ENCODE measurements at places on chromosomes 12 and 14.

DNA sequence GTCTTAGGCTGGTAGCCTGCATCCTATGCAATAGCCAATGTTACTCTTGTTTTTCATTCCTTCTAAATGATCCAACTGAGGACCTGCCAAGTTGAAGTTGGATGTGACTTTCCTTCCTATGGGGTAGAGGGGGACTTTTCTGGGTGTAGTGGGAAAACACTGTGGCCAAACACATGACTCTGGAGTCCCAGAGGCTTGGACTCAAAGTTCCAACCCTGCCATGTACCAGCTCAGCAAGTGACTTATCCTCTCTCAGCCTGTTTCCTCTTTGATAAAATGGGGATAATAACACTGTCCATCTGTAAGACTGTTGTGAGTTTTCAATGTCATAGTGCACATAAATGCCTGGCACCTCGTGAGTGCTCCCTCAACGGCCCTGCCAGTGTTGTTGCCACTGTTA lies 97.0 kb downstream of the ZFP36L1 start:
- no peak for DNase-seq

DNA sequence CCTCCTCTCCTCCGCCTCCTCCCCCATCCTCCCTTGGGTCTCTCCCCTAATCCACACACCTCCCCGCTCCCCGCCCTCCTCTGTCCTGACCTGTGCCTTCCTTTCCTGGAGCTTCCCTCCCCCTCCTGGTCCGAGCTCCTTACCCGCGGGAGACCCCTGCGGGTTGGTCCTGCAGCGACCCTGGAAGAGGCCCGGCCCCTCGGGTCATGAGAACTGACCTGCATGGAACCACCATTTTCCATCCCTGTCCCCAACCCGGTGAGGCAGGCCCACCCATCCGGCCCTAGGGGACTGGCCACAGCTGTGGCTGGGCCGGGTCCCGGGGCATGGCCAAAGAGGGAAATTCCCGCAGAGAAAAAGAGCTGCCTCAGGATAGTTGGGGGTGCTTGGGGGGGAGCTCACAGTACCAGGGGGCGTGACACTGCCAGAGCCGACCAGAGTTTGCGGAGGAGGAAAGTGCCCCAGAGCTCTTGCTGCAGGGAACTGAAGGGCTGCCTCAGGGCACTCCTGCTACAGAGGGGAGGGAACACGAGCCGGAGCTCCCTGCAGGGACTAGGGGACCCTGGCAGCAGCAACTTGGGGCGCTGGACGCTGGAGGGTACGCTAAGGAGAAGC lies 613 bp downstream of the ARHGEF40 start:
- no peak for DNase-seq

DNA sequence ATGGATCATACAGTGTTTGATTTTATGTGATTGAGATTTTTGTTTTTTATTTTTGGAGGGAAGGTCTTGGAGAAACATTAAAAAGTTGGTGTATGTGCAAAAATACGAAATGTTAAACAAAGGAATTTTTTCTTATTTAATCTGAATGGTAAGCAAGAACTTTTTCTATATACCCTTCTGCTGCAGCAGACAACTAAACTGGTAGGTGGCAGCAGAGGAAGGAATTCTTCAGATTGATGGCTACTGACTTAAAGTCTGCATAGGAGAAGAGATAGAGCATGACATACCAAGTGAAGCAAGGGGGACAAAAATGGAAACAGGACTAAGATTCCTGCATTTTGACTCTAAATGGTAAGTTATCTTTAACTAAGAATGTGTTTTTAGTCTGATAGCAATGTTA lies 42.0 kb upstream of the A2ML1 start:
- no peak for DNase-seq

DNA sequence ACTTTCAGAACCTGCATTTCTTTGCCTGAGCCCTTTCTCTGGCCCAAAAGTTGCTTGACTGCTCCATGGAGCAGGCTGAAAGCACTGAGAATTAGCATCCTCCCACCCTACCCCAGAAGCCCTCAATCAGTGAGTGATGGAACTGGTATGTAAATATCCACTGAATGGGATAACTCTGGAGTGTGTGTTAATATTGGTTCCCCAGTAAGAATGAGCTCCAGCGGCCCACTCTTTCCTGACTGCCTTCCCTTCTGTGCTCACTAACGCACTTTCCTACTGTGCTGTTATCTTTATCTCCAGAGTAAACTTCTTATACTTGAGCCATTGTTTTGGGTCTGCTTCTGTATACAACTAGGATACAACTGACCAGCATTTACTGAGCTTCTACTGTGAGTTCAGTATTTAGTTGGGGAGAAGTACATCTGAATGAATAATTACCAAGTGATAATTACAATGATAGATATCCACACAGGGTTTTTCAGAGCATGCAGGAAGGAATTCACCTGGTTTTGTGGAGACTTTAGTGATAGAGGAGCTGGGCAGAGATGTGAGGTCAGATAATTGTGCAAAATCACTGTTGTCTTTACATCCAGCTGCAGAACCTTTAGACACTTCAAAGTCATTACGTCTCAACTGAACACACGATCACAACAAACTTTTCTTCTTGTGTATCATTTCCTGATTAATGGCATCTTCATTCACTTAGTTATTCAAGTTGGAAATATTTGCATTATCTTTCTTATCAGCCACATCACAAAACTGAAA lies 149.2 kb upstream of the BTG1 start:
- no peak for DNase-seq

DNA sequence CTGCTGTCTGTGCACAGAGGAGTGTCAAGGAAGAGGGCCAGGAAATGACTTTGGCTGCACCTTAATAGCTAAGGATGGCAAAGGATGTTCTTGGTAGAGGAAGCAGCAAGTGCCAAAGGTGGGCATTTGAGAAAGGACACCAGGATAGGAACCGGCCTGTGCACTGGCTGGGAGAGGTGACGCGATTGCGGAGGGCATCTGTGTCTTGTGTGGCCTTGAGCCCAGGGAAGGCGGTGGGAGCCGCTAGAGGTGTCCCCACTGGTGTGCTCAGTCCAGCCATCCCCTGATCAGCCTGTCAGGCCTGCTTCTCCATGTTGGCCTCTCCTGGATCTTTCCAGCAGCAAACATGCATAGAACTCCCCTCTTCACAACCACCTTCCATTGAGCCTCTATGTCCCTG lies 30.2 kb downstream of the PAPLN start:
- DNase-seq = no peak

GRCh38 chr14:36020120-36021029 lies 156.1 kb downstream of the PTCSC3 start:
- no peak for DNase-seq
